ENCODE measurements at places on chromosomes 4 and X.

GRCh38 chr4:77695774-77696173 is 90.2 kb downstream of the CXCL13 start:
- DNase-seq, result no peak

DNA sequence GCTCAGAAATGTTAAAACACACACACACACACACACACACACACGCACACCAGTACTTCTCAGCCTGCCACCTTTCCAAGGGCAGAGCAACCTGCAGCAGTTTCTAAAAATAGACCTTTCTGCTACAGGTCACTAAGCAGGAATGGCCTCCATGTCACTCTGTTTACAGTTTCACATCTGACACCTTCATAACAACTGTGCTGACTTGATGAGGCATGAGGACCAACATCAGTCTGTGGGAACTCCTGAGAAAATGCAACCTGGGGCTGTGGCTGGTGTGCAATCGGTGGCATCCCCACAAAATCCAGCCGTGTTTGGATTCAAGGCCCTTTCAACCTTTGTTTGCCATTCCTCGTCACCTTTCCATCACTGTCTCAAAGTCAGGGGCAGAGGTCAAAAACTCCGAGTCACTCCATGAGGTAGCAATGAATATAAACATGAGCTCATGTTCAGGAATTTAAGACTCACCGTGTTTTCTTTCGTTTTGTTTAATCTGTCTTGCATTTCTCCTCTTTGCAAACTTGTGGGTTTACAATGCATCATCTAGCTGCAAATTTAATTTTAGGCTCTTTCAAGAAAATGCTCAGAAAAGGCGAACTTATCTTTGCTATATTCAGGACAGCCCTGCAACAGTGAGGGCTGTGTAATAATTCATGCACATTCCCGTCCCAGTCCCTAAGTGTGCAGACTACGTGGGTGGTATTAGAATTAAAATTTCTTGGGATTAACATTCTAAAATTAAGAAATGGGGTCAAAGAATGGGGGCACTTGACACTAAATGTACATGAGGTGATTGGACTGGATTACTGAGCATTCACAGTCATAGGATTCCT is 135.3 kb downstream of the SHROOM3 start:
- DNase-seq, result peak; percentile 33

DNA sequence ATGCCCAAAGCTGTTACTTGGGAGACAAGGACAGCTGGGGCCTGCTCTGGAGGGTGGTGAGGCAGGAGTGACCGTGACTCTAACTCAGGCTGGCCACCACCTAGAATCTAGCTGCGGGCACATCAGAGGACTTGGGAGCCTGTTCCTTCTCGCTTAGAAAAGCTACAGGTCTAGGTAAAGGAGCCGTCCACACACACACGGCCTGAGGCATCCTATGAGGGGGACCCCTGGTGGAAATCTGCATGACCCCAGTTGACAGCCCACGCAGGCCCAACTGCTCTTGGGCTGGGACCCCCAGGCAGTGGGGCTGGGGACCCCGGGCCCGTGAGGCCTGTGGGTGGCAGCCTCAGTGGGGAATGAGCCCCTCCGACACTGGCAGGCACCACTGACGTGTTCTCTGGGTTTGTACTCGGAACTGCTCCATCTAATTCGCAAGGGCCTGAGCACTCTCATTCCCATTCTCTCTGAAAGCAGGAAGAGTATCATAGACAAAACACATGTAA is 75.6 kb downstream of the ACOX3 start:
- DNase-seq, result no peak

DNA sequence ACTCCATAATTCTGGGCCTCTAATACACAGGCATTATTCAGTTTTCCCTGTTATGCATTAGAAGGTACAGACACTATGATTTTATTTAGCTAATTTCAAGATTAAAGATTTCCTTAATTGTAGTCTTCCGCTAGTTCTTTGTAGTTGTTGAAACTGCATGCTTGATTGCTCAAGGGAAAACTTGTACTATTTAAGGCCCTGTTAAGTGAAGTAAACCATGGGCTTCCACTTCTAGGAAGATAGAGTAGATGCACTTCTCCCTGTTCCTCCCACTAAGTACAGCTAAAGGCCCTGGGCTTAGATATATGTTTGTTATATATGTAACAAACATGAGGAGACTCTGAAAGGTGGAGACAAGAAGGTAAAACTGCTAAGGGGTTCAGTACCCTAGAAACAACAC is 215.8 kb upstream of the LEF1 start:
- no peak for DNase-seq

- no peak for DNase-seq
These were observed 385 bp downstream of the DCLK2 start for GRCh38 chr4:150078579-150079080.

Data from ELF-1 (cell line).